ENCODE measurements at places on chromosomes 7 and 10.
A peak's percentile ranks its signal among the peaks of the same experiment; 100 is the strongest.

DNA sequence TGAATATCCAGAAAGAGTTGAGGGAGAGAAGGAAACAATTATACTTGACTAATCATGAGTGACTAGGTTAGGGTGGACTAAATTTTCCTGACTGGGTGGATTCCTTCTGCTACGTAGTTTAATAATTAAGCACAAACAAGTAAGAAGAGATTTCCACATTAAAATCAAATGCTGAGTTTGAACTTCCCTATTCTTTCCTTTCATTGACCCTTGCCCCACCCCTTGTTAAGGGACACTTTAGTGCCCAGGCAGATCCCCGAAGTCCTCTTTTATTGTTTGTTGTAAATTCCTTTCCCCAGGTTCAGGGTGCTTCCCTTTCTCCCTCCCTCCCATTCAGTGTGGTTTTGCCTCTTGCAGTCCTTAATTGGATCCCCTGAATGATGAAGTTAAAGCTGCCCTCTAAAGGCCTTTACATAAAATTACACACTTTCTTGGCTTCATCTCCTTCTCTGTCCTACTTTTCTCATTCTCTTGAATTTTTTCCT is 8.8 kb upstream of the SPAM1 start:
- no peak for DNase-seq

DNA sequence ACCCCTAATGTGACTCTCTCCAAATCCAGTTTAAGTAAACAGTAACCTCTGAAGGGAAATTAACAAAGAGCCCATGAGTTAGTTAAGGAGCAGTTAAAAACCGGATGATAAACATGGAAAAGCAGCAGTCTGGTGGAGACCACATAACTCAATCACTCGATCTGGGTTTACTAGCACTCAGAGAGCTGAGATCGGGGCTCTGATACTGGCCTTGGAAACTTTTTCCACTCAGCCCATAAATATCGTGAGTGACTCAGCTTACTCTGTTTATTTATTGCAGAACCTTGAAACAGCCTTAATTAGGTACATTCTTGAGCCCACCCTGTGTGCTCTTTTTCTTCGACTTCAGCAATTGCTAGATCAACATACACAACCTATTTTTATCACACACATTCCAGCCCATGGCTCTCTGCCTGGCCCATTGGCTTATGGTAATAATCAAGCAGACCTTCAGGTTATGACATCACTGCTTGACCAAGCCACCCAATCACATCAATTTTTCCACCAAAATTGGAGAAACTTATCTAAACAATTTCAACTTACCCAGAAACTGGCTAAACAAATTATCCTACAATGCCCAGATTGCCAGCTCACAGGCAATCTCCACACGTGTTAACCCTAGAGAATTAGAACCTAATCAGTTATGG is 82.2 kb upstream of the GPR22 start:
- no peak for DNase-seq

DNA sequence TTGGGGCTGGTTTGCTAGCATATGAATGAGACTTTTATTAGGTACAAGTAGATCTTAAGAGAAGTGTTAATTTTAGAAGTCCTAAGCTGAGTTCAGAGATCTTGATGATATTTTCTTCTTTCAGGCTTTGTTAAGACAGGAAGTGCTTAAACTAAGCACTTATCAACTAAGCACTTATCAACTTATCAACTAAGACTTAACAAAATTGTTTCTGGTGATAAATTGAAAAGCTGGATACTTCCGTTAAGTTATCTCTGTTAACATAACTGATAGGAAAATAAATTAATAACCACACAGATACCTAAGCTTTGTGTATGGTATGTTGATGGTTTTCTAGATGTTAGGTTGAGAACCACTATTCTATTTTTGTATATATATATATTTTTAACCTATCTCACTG is 113.7 kb downstream of the PHTF2 start:
- DNase-seq = no peak

DNA sequence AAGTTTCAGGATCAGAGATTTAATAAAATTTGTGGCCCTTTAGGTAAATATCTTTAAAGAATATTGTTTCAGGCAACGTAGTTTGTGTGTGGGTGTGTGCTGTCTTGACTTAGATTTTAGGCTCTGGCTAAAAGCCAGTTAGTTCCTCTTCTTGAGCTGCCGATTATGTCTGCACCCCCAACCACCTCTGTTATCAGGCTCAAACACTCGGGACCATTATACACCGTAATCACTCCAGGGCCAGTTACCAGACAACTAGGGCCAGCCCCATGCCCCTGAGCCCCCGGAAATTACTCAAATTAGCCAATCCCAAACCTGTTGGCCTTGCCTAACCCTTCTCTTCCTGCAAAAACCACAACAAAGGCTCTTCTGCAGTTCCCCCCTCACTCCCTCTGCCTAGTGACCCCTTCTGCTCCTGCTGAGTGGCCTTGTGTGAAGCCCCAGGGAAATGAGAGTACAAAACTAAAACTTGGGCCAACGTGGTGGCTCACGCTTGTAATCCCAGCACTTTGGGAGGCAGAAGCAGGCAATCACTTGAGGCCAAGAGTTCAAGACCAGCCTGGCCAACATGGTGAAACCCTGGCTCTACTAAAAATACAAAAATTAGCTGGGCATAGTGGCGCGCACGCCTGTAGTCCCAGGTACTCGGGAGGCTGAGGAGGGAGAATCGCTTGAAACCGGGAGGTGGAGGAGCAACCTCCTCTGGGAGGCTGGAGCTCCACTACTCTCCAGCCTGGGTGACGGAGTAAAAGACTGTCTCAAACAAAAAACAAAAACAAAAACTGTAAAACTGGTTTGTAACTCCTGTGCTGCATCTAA is 9.2 kb upstream of the HNRNPF start:
- peak; percentile 50 for DNase-seq

GRCh38 chr10:49172061-49172776 is 16.0 kb downstream of the TMEM273 start:
- no peak for DNase-seq

- DNase-seq = no peak
These were observed 1.4 kb upstream of the PSAP start for GRCh38 chr10:71852355-71852937.

GRCh38 chr10:133040198-133040597 is 47.5 kb upstream of the ADGRA1 start:
- no peak for DNase-seq

DNA sequence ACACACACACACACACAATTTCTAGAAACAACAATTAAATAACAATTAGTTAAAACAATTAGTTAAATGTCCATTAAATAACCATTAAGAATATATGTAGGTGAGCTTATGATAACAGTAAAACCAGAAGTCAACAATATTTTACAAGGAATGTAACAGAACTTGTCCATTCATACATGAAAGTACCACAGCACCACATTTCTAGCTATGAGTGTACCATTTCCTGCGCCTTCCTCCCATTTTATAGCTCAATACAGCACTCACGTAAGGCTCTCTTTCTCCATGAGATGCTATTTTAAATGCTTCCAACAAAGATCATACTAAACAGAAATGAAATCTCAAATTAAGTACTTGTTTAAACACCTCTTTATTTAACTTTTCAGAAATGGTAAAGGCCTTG is 367.3 kb upstream of the ZWINT start:
- no peak for DNase-seq

GRCh38 chr7:33750177-33750576 is 155.2 kb upstream of the BMPER start:
- no peak for DNase-seq

DNA sequence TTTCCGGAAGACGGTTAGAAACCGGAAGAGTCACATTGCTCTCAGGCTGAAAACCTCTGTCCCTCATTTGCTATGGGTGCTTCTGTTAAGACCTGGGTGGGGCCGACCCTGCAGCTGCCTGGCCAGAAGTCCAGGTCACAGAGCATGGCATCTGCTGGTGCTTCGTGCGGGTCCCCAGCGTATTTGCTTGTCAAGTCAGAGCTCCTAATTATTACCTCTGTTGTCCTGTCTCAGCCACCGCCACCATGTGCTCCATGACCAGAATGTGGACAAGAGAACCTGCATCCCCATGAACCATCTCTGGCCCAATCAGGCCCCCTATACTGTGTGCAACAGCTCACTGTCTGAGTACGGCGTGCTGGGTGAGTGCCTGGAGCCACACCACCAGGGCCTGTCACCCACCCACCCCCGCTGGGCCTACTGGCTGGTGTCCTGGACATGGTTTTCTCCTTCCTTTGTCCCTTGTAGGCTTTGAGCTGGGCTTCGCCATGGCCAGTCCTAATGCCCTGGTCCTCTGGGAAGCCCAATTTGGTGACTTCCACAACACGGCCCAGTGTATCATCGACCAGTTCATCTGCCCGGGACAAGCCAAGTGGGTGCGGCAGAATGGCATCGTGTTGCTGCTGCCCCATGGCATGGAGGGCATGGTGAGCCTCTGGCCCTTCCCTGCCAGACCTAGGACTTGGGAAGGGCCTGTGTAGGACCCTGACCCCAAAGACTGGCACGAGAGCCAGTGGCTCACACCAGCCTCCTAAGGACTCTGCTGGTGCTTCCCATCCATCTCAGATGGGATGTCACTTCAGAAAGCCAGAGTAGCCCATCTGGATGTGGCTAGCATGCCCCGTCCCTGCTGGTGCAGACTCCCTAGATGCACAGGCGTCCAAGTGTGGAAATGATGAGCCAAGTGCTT is 51.3 kb upstream of the ZMIZ2 start:
- no peak for DNase-seq

- DNase-seq = no peak
These were observed 19.0 kb downstream of the EBF3 start for GRCh38 chr10:129945064-129945463.

DNA sequence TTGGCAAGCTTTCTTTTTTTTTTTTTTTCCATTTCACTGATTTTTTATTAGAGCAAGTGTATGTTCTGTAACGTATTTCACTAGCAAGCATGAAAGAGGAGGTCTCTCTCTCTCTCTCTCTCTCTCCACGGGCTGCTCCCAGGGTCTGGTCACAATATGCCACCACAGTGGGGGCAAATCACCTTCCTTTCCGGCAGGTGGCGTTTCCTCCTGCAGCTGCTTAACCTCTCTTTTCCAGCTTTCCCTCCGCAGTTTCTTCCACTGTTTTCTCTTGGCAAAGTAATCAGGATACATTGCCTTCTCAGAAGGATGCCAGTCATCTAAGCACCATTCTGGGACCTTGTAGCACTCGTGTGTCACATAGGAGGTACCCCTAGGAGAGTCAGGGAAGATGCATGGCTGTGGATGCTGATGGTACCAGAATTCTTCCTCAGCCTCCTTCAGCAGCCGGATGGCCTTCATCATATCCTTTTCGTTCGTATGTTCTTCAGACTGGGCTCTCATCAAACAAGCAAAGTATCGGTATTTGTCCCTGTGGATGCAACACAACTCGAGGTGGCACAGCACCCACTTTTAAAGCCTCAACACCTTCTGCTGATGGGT is 197.3 kb upstream of the PODXL start:
- DNase-seq = no peak

Data from CD4-positive, alpha-beta T cell treated with Interleukin-6 at 100 ng/mL for 8 hours (primary cell).